Lower leg skin (tissue), 4 donors: ENCODE measurements at places on chromosomes 6 and 20.

GRCh38 chr6:135438907-135439535 lies 58.5 kb downstream of the AHI1 start:
- no peak for DNase-seq

DNA sequence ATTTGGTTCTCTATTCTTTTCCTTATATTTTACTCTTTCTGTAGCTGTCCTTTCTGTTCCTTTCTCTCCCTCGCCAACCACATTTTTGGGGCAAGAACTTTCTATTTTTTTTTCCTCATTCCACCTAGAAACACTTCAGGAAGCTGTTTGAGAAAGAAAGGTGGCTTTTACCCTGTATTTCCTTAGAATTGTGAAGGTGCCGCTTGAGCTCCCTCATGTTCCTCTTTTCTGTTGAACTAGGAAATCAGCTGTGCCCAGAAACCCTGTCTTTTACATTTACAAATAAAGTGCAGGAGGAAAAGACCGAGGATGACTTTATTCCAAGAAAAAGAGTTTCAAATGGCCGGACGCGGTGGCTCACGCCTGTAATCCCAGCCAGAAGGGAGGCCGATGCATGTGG lies 38.2 kb downstream of the OR2B2 start:
- no peak for DNase-seq

DNA sequence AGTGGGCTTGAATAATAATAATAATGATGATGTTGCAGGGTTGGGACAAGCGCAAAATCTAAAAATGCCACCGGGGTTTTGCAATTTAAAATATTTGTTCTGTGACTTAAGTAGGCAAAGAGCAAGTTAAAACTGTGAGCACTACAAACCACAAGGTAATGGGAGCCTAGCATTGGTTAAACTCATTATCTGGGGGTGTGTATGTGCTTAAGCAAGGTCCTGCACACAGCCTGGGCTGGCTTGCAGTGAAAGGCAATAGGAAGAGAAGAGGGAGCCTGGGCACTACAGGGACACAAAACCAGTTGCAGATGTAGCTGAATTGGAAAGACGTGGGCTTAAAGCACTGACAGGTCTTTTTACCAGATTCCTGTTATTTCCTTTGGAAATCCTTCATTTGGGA lies 11.7 kb downstream of the SIM1 start:
- no peak for DNase-seq

- no peak for DNase-seq
These were observed 1383.8 kb upstream of the MAP3K7 start for GRCh38 chr6:91970700-91971099.

- DNase-seq, result no peak
These were observed 16.7 kb upstream of the PI3 start for GRCh38 chr20:45157962-45158361.

- DNase-seq, result no peak
These were observed 74.9 kb upstream of the ZNFX1 start for GRCh38 chr20:49352751-49353150.

- no peak for DNase-seq
These were observed 114.3 kb downstream of the GJA1 start for GRCh38 chr6:121549736-121550135.

DNA sequence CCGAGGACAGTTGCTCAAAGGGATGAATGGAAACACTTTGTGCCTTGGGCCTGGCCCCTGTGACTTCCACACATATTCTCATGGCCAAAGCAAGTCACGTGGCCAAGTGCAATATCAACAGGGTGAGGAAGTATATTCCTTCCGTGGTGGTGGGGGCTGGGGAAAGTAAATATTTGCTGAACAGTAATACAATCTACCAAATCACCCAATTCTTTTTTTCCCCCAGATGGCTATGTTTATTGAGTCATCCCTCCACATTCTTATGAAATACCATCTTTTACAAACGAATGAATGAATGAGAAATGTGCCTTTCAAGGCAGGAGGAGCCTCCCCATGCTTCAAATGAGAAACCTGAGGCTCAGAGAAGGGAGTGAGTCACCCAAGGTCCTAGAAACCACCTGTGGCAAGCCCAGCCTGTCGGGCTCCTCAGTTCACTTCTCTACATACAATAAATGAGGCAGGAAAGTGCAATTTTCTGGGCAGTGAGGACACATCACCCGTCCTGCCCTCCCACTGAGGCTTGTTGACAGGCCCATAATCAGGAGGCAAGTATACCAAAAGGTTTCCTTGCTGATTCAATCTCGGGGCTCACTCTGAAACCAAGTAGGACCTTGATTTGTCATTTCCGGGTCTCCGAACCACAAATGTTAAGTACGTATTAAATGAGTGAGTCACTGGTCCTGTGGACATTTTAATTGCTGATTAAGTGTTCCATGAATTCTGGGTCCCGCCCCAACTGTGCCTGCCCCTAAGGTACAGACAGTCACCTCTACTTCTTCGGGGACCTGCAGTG lies 25.3 kb upstream of the TOP1 start:
- DNase-seq, result peak; percentile 93

- no peak for DNase-seq
These were observed 318.1 kb downstream of the CLIC5 start for GRCh38 chr6:45697605-45698004.

- no peak for DNase-seq
These were observed 121.2 kb upstream of the AKAP12 start for GRCh38 chr6:151118461-151119123.

GRCh38 chr6:162372106-162372505 lies 355.5 kb downstream of the PRKN start:
- peak; percentile 35 for DNase-seq

DNA sequence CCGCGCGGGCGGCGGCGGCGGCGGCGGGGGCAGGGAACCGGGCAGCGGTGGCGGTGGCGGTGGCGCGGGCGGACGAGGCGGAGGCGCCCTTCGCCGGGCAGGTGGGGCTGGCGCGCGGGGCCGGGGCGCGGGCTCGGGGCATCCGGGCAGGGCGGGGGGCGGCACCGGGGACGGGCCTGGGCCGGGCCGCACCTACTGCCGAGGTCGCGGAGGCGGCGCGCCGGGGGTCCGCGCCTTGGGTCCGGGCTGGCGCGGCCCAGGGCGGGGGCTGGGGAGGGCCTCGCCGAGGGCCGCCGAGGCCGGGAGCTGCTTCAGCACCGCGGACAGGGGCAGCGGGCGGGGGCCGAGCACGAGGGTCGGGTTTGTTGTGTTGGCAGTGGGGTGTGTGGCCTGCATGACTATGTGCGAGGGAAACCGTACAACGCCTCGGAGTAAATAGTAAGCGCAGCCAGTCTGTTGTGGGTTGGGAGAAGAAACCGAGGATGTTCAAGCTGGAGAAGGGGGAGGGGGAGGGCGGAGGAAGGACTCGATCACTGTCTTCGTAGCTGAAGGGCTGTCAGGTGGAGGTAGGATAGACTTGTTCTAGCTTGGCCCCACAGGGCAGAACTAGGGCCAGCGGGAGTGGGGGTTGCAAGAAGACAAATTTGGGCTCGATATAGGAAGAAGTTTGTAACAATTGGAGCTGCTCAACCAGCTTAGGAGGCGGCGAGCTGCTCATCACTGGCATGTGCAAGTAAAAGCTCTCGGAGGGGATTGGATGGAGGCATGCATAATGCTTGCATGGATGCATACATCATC lies 593 bp downstream of the MMP24 start:
- no peak for DNase-seq

DNA sequence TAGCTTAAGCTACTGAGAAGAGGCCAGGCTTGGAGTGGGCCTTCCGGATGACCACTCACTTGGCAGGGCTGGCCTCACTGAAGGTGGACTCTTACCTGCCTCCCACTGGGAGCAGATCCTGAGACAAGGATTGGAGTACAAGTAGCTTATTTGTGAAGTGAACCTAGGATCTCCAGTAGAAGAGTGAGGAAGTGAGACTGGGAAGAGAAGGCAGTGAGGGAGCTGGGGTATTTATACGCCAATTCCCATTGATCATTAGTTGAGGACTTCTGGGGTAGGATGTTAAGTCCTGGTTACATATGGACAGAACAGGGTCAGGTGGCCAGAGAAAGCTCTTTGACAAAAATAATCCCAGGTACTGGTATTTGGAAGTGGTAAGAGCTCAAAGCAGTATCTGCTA lies 32.3 kb upstream of the RNF24 start:
- no peak for DNase-seq

GRCh38 chr20:18585134-18585533 lies 2.7 kb upstream of the DTD1 start:
- no peak for DNase-seq

- DNase-seq, result no peak
These were observed 31.9 kb upstream of the PRSS35 start for GRCh38 chr6:83480470-83480869.

GRCh38 chr20:4046926-4047325 lies 31.6 kb upstream of the RNF24 start:
- no peak for DNase-seq

DNA sequence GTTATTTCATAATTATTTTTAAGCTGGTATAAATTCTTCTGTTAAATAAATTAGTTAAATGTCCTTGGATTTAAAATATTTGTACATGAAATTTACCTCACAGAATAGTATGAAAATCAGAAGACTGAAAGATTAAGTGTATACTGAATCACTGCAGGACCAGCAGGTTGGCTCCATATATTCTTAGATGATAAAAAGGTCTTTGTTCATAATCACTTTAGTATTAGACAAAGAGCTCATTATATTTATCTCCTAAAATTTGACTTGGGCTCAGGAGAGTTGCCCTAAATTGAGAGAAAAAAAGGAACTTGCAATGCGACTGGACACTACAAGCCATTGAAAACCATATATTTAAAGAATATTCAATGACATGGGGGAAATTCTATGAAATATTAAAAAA lies 766.4 kb upstream of the CITED2 start:
- DNase-seq, result no peak

DNA sequence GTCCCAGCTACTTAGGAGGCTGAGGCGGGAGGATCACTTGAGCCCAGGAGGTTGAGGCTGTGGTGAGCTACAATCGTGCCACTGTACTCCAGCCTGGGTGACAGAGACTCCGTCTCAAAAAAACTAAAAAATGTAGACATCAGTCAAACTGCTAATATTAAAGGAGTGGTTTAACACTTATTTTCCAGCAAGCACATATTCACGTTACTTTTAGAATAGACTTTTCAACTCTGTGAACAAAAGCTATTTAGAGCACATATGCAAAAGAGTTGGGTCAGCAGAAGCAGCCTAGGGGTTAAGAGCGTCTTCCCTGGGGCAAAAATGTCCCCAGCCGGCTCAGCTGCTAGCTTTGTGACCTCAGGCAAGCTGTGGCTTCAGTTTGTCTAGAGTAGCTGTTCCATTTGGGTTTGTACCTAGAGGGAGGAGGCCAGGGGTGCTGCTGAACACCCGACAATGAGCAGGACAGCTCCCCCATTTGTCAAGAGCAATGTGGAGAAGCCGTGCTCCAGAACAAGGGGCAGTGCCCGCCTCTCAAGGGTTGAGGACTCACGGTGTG lies 62.5 kb upstream of the PTGIS start:
- no peak for DNase-seq

DNA sequence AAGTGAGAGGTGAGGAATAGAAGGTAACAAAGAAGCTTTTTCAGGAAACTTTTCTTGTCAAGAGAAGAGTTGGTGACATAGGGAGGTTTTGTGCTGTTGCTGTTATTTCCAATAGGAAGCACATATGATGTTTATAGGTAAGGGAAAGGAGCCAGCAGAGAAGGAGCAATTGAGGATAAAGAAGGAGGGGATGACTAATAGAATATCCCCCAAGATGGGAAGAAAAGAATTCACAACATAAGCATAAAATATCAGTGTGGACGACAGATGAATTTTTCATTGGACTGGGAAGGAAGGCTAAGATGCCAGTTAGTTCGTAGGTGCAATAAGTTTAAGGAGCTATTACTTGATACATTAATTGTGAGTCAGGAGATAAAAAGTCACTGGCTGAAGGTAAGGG lies 8.5 kb upstream of the BEND6 start:
- DNase-seq, result no peak

DNA sequence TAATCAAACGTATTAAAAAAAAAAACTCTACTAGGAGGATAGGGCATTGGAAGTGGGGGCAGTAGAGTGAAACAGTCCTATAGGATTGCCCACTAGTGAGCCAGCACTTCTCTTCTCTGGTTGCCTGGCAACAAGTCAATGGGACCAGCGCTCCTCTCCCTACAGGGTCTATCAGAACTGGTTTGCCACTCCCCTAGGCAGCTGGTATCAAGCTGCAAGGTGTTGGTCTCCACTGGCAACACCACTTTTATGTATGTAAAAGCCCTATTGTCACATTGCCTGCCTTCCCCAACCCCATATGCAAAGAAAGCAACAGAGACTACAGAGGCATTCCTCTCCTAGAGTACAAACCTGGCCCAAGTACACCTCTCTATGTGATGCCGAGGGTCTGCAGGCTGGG lies 166.9 kb upstream of the MCHR2 start:
- DNase-seq, result no peak

GRCh38 chr20:8073024-8073832 lies 53.7 kb upstream of the TMX4 start:
- no peak for DNase-seq

- no peak for DNase-seq
These were observed 43.9 kb downstream of the SLC13A3 start for GRCh38 chr20:46607191-46607848.

DNA sequence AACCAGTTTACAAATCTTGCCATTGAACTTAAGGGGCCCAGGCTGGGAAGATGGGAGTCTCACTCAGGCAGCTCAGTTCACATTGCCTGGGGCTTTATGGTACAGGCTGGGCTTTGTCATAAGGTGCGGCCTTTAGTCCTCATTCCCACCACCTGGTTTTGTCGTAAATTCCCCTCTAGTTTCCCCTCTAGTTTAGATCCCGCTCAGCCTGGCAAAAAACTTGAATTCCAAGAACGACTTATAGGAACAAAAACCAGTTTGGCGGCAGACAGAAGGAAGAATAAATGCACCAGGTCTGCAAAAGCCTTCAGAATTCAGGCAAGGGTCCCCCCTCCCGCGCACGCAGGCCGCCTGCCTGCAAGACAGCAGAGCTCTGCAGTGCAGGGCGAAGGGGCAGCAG lies 4.1 kb downstream of the BMP7 start:
- no peak for DNase-seq

- no peak for DNase-seq
These were observed 87.9 kb downstream of the KIF13A start for GRCh38 chr6:17899491-17899890.

- no peak for DNase-seq
These were observed 4.0 kb upstream of the NR2E1 start for GRCh38 chr6:108161724-108162282.

GRCh38 chr20:2752567-2753460 lies 47.6 kb downstream of the CPXM1 start:
- DNase-seq, result peak; percentile 85

DNA sequence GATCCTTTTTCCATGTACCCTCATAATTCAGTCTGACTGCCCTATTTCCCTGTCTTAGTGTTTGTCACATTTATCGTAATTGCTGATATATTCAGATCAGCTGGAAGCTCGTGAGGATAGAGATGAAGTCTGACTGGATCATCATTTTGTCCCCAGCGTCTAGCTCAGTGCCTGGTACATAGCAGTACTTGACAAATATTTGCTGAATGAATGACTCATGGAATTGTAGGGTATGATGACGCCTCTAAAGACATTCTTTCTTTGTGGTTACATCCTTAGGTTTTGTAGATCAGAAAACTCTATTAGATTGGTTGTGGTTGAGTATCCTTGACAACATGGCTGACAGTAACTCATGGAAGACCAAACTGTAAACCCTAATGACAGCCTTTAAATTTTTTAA lies 68.9 kb downstream of the MTHFD1L start:
- DNase-seq, result no peak
